ENCODE measurements at places on chromosomes 1 and 21.

GRCh38 chr1:39500862-39501389 is 9.5 kb downstream of the BMP8A start:
- no peak for DNase-seq

DNA sequence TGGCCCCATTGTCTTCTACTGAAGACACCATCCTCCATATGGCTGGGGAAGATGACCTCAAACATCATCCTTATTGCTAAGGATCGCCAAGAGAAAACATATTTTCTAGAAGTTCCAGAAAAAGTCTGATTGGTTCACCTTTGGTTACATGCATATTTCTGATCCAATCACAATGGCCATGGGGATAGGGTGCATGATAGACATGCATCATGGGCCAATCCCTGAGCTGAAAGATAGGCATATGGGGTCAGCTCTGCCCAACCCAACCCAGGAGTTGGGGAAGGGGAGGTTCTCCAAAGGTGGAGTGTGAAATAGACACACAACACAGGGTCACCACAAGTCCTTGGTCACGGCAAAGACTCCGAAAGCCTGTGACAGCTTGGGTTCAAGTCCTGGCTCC is 276.3 kb upstream of the TMEM51 start:
- no peak for DNase-seq

DNA sequence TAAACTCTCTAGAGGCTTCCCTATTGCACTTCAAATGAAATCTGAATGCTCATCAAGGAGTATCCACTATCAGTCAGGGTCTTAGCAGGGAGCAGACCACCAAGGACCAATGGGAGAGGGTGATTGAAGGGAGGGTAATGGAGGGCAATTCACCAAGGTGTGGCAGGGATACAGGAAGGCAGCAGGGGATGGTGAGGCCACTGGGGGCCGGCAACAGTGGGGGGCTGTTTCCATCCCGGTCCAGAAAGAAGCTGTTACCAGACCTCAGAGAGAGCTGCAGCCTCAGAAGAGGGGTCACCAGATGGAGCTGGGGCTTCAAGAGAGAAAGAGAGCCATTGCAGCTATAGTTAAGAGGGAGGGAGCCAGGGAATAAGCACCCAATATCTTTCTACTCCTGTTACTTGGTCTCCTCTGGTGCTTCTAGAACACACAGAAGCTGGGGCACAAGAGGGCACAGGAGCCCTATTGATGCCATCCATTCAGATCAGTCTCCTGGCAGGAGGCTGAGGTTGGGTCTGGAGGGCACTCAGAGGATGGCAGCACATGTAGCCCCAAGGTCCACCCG is 417.6 kb downstream of the PTPRU start:
- DNase-seq = no peak

- peak; percentile 52 for DNase-seq
These were observed 25.9 kb downstream of the KIRREL1 start for GRCh38 chr1:158019171-158019868.

GRCh38 chr1:234902774-234903547 is 225.7 kb downstream of the TOMM20 start:
- DNase-seq = no peak

GRCh38 chr1:67970088-67970487 is 80.3 kb downstream of the DIRAS3 start:
- no peak for DNase-seq

DNA sequence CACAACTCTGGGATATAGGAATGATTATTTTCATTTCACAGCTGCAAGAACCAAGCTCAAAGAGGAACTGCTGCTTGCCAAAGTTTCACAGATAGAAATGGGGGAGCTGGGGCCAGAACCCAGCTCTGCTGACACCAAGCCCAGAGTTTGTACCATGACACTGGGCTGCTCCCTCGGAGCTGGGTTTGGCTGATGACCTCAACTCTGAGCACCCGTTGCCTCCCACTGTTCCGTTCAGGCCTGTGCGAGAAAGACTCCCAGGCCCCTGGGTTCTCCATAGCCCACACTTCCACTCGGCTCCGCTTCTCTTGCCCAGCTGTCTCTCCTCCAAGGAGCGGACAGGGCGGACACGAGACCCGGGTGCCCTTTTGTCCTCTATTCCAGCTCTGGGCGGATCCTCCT is 55.2 kb downstream of the NGF start:
- DNase-seq = no peak

Measured in nephron progenitor cell (in vitro differentiated cells).